Osteocyte (in vitro differentiated cells): ENCODE measurements at places on chromosomes 3 and 15.

- no peaks in the 10 kb centered on the region for H3K4me1 ChIP-seq
- DNase-seq = no peak
- no peaks in the 10 kb centered on the region for H3K36me3 ChIP-seq
Measured at GRCh38 chr15:66167854-66168253, 85.7 kb downstream of the MEGF11 start.

GRCh38 chr15:67156834-67157233, 91.4 kb downstream of the SMAD3 start:
- no peak overlapping the region for H3K27ac ChIP-seq
- H3K4me1 ChIP-seq = peaks cover 18% of the 10 kb centered on the region
- H3K27me3 ChIP-seq = no peaks in the 10 kb centered on the region
- peaks cover 8% of the 10 kb centered on the region for H3K36me3 ChIP-seq

DNA sequence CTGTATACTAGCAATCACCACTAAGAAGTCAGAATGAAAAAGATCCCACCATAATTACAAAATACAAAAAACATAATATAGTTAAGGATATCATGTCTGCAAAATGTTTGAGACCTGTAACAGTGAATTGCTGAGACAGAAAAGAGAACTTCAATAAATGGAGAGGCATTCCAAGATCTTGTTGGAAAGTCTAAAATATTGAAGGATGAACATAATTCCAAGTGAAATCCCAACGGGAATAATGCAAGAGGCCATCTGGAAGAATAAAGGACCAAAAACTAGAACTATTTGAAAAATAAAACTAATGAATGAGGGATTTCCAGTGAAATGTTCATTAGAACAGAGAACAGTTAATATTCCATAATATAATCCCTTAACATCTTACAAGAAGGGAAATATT, 110.9 kb downstream of the COL6A6 start:
- H3K36me3 ChIP-seq = no peaks in the 10 kb centered on the region
- H3K27ac ChIP-seq = no peak overlapping the region
- H3K4me3 ChIP-seq = no peak overlapping the region
- no peak for DNase-seq
- H3K4me1 ChIP-seq = no peaks in the 10 kb centered on the region

GRCh38 chr3:48422272-48422671, 7.6 kb downstream of the PLXNB1 start:
- DNase-seq = no peak
- no peak overlapping the region for H3K4me3 ChIP-seq
- H3K27me3 ChIP-seq = no peaks in the 10 kb centered on the region
- no peak overlapping the region for H3K27ac ChIP-seq
- peaks cover 38% of the 10 kb centered on the region for H3K4me1 ChIP-seq

DNA sequence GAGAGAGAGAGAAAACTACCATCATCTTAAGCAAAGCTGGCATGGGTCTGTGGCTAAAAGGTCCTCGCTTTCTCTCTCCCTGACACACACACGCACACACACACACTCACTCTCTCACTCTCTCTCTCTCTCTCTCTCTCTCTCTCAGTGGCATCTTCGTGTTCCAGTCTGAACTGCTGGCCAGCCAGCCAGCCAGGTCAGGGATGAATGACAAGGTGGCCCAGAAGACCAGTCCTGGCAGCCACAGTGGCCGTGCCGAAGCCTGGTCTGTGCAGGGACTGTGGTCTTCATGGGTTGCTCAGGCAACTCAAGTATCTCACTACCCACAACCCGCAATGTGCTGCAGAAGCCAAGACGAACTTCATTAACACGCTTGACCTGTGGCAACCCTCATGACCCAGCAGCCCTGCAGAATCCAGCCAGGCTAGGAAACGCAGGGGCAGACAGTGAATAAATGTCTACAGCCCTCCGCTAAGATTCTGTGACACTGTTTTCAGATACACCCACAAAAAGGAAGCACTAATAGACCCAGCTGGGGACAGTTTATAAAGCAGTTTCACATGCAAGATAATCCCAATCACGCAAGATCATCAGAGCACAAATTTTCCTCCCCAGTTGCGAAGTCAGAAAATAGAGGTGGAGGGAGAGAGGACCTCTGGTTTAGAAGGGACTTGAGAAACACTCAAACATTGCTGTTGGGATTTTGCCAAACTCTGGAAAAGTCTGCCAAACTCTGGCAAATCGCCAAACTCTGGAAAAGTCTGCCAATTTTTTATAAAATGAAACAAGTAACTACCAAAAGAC, 66.4 kb downstream of the XXYLT1 start:
- peak; percentile 75 for DNase-seq
- no peaks in the 10 kb centered on the region for H3K36me3 ChIP-seq
- H3K27ac ChIP-seq = peak overlapping the region; percentile 99

DNA sequence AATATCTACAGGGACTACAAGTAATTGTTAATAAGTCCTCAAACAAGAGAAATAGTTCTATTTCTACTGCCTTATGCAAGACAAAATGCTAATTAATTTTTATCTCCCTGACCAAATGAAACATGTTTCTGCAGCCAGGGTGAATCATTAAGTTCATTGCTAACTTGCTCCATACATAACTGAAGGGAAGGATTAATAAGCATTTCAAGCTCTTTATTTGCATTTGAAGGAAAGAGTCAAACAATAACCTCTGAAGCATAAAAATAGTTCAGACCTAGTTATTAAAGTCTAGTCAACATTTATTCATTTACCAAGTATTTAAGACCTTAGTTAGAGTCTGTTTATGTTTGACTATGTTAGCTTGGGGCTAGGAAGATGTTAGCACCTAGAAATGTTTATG, 120.0 kb downstream of the ATP1B3 start:
- H3K27me3 ChIP-seq = no peaks in the 10 kb centered on the region
- DNase-seq = no peak
- no peak overlapping the region for H3K27ac ChIP-seq
- H3K36me3 ChIP-seq = peaks cover 11% of the 10 kb centered on the region

- DNase-seq = no peak
- peaks cover 17% of the 10 kb centered on the region for H3K4me1 ChIP-seq
- peaks cover 56% of the 10 kb centered on the region for H3K36me3 ChIP-seq
- no peak overlapping the region for H3K4me3 ChIP-seq
- H3K27ac ChIP-seq = peak overlapping the region; percentile 83
Measured at GRCh38 chr3:33401781-33402180, 38.4 kb downstream of the UBP1 start.

GRCh38 chr15:70582143-70582945, 181.0 kb downstream of the UACA start:
- H3K27me3 ChIP-seq = peaks cover 25% of the 10 kb centered on the region
- no peak overlapping the region for H3K4me3 ChIP-seq
- no peak for DNase-seq
- H3K27ac ChIP-seq = no peak overlapping the region
- H3K4me1 ChIP-seq = peaks cover 6% of the 10 kb centered on the region

- no peaks in the 10 kb centered on the region for H3K36me3 ChIP-seq
- H3K4me1 ChIP-seq = peaks cover 18% of the 10 kb centered on the region
- peak overlapping the region; percentile 81 for H3K4me3 ChIP-seq
- DNase-seq = no peak
- H3K27me3 ChIP-seq = peaks cover 74% of the 10 kb centered on the region
Measured at GRCh38 chr3:113532698-113533533, 561 bp downstream of the SIDT1 start.

- H3K27me3 ChIP-seq = no peaks in the 10 kb centered on the region
- no peak overlapping the region for H3K4me3 ChIP-seq
- peaks cover 3% of the 10 kb centered on the region for H3K4me1 ChIP-seq
- no peak for DNase-seq
Measured at GRCh38 chr15:76253691-76254473, 57.4 kb downstream of the ETFA start.

- H3K4me3 ChIP-seq = no peak overlapping the region
- peaks cover 5% of the 10 kb centered on the region for H3K4me1 ChIP-seq
- H3K27me3 ChIP-seq = no peaks in the 10 kb centered on the region
Measured at GRCh38 chr3:142779591-142779990, 55.8 kb downstream of the TRPC1 start.

DNA sequence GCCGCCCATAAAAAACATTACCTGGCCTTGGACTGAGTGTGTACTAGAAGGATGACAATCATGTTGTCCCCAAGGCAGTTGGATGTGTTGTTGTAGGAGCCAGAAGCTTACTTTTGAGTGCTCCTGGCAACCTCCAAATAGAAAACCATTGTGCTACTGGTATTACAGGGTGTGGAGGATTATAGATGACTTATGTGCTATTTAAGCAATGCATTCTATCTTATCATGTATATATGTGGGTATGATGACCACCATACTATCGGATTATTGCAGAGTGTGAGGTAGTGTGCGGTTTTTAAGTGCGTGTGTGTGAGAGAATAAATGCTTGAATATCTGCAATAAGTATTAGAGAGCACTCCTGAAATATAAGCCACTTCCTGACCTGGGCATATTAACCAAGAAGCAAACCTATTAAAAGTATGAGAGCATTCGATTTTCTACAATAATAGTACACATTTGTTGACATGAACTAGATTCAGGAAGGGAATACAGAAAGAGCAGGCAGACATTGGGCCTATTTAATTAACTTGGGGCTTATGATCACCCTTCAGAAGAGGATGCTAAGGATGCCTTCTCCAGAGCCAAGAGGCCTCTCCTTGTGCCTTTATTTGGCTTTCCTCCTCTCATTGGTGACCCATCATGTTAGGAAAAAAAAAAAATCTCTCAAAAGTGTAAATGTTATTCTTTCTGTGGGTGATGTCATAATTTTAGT, 11.7 kb upstream of the MBNL1 start:
- H3K27ac ChIP-seq = peak overlapping the region; percentile 68
- no peak for DNase-seq
- H3K4me3 ChIP-seq = no peak overlapping the region
- no peaks in the 10 kb centered on the region for H3K27me3 ChIP-seq
- H3K4me1 ChIP-seq = peaks cover 15% of the 10 kb centered on the region
